Spinal cord (tissue), 10 donors: ENCODE measurements at places on chromosomes 7 and 10.

- DNase-seq: no peak
These were observed 81.7 kb downstream of the CSTF2T start for GRCh38 chr10:51617576-51618235.

DNA sequence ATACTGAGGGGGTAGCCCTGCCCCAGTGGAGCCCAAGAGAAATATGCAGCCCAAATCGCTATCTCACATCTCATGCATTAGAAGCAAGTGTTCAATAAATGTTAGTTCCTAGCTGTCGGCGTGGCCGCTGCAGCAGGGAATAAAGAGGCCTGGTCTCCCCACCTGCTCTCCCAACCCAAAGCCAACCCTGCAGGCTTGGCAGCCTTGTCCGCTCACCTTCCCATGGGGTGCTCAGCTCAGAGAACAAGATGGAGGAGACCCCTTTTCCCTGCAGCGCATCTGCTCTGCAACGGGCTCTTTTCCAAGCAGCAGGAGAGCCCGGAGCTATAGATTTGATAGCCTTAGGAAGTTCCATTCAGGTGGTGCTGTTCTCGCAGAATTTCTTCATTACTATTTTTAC is 12.0 kb upstream of the DOCK1 start:
- no peak for DNase-seq

- no peak for DNase-seq
These were observed 27.1 kb upstream of the SLC35B4 start for GRCh38 chr7:134343796-134344195.

DNA sequence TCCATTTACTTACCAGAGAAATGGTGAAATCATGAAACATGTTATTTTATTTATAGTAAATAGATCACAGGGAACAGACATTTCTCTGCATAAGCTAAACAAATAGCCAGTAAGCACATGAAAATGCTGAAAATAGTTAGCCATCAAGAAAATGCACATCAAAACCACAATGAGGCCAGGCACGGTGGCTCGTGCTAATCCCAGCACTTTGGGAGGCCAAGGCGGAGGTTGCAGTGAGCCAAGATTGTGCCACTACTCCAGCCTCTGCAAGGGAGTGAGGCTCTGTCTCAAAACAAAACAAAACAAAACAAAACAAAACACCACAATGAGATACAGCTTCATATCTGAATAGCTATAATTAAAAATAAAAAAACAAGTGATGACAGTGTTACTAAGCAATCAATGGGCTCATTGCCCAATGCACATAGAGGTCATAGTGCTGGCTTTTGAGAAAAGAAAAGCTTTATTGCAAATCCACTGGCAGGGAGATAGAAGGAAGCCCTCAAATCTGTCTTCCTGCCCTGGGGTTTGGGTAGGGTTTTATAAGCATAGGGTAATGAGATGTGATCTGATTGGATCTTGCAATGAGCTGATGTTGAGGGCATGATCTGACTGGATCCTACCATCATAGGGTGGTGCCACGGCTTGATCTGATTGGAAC is 16.2 kb downstream of the CSTF2T start:
- no peak for DNase-seq

GRCh38 chr7:74149603-74150002 is 24.6 kb upstream of the EIF4H start:
- no peak for DNase-seq

- DNase-seq: no peak
These were observed 770 bp downstream of the PLXNA4 start for GRCh38 chr7:132575419-132575981.

- no peak for DNase-seq
These were observed 1.3 kb downstream of the EGR2 start for GRCh38 chr10:62814756-62815380.

GRCh38 chr10:128219295-128219694 is 93.1 kb upstream of the MKI67 start:
- no peak for DNase-seq

DNA sequence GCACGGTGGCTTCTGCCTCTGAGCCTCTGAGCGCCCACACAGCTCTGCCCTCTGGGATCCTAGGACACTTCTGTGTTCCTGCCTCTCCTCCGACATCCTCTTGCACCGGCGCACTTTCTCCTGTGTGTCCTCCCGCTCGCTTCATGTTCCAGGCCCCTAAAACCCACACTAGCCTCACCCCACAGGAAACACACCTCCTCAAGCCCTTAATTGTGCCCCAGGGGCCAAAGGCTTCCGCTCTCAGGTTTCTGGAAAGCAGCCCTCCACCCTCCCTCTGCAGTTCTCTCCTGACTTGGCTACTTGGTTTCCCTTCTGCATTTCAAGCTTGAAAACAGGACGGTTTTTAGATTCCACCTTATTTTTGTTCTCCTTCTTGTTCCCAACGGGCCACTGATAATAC is 7.3 kb downstream of the GFRA1 start:
- DNase-seq: no peak

DNA sequence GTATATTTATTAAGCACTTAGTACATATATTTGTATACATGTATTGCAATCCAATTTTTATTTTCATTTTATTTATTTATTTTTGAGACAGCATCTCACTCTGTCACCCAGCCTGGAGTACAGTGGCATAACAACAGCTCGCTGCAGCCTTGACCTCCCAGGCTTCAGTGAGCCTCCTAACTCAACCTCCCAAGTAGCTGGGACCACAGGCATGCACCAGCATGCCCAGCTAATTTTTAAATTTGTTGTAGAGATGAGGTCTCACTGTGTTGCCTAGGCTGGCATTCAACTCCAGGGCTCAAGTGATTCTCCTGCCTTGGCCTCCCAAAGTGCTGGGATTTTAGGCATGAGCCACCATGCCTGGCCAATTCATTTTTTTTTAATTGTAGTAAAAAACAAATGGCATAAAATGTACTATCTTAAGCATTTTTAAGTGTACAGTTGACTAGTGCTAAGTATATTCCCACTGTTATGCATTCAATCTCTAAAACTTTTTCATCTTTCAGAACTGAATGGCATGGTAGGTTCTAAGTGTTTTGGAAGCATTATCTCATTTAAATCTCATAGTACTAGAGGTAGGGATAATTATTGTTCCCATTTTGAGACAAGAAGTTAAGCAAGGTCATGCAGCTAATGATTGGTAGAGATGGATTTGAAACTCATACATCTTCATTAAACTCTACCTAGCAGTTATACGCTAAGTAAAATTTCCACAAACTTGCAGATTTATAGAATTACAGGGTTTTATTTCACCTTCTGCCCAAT is 264.0 kb upstream of the NFE2L3 start:
- DNase-seq: no peak

- DNase-seq: no peak
These were observed 18.1 kb downstream of the VIPR2 start for GRCh38 chr7:159126311-159127260.

DNA sequence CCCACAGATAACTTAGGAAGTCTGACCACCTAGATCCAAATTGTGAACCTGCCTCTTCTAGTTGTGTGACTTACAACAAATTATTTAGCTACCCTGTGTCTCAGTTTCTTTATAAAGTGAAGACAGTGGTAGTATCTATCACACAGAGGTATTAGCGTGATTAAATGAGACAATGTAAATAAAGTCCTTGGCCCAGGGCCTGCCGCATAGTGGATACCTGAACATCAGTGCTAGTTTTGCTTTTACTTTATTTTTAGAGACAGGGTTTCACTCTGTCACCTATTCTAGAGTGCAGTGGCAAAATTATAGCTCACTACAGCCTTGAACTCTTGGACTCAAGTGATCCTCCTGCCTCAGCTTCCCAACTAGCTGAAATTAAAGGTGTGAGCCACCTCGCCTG is 177.1 kb downstream of the CDK14 start:
- DNase-seq: no peak

DNA sequence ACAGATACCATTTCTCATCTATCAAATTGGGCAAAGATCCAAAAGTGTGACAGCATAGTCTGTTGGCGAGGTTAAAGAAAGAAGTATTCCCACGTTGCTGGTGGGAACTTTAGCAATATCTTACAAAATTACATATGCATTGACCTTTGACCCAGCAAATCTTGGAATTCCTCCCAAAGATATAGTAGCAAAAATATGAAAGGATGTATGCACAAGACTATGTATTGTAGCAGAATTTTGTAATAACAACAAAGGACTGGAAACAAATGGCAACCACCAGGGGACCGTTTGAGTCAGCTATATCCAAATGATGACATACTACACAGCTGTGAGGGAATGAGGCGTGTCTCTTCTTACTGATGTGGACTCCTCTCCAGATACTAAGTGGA is 50.2 kb downstream of the KCNH2 start:
- no peak for DNase-seq

GRCh38 chr10:22597138-22597537 is 117.2 kb downstream of the PIP4K2A start:
- no peak for DNase-seq

DNA sequence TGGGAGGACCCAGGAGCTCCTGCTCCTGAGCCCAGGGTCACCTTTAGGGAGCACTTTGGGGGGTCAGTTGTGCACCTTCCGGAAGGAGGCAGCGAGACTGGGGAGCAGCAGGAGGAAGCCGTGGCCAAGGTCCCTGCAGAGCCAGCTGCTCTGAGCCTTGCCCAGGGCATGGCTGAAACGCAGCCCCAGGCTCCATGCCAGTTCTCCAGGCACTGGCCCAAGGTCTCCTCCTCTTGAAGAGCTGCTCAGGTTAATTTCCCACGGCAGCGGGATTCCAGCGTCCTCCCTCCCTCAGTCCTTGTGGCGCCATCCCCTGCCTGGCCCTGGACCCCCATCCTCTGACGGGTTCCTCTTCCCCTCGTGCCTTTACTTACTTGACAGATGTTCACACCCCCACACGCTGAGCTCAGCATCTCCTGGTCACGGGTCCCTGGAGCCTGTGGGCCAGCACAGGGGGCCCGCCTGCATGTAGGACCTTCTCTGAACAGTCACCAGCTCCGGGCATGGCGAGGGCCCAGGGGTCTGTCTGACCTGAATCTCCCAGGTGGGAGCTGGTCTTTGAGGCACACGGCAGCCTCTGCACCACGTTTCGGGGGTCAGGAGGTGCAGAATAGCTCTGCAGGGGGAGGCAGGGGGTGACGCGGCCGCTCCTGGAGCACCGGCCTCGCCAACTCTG is 16.7 kb upstream of the CFAP46 start:
- no peak for DNase-seq

- DNase-seq: no peak
These were observed 18.0 kb upstream of the DLG5 start for GRCh38 chr10:77944519-77944918.

DNA sequence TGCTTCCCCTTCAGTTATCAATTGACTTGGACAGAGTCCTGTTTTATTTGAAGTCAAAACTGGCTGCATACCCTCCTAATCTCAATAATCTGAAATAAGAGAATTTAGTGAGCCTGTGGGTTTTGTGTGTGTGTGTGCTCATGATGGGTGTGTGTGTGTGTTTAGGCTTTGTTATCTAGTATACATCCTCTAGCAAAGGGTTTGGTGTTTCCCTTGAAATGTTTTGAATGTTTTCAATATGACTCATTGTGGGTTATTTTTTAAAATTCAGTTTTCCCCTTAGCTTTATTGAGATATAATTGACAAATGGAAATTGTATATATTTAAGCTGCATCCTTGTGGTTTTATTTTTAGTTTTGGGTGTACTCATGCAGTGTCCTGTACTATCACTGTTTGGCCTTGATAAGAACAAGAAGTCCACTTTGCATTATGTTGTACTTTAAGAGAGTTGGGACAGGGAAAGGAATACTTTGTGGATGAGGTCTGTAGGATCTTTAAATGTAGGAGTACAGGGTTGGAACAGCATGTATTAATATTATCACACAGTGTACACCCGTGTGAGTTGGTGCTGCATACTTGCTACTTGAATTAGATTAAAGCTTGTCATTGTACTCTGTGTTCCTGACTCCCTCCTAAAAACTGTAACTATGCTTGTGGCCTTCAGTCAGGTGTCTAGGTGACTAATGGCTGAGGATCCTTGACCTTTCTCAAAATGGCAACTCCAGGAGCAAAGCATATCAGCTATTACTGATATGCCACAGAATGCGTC is 58.3 kb downstream of the VCL start:
- DNase-seq: no peak

GRCh38 chr10:30396293-30396692 is 37.7 kb upstream of the MAP3K8 start:
- no peak for DNase-seq

- DNase-seq: no peak
These were observed 256.2 kb downstream of the SDHAF3 start for GRCh38 chr7:97373736-97374135.

DNA sequence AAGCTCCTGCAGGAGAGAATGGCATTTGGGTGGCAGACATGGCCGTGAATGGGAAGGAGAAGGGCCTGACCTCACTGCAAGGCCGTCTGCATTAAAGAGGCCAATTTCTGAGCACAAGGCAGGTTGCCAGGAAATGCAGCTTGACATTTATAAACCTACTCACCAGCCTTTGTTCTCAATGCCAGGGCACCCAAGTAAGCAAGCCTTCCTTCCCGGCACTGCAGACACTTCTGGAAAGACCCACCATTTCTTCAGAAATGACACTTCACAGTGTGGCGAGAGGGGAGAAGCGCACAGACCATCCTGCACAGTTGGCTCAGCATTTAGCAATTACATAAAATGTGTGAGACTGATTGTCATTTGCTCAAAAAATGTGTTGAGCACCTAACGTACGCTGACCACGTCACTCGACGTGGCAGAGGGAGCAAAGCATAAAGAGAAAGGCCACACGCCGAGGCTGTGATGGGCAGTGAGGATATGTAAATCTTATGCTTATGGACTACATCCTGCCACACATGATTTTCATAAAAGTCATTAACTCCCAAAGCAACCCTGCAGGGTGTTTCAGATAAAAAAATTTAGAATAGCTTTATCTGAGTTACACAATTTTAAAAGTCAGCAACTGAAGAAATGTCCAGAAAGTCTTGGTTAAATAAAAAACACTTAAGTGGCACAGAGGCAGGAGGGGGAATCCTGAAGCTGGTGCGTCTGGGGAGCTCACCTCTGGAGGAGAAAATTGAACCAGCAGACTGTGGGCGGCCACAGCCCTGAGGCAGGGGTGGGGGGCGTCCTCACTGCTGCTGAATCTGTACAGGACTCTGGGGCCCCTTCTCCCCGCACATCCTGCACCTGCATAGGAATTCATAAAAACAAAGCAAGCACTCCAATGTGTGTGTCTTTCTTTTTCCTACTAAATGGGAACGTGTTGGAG is 543.8 kb downstream of the PTPRN2 start:
- DNase-seq: peak; percentile 73

GRCh38 chr7:137753948-137754851 is 92.6 kb downstream of the DGKI start:
- no peak for DNase-seq

DNA sequence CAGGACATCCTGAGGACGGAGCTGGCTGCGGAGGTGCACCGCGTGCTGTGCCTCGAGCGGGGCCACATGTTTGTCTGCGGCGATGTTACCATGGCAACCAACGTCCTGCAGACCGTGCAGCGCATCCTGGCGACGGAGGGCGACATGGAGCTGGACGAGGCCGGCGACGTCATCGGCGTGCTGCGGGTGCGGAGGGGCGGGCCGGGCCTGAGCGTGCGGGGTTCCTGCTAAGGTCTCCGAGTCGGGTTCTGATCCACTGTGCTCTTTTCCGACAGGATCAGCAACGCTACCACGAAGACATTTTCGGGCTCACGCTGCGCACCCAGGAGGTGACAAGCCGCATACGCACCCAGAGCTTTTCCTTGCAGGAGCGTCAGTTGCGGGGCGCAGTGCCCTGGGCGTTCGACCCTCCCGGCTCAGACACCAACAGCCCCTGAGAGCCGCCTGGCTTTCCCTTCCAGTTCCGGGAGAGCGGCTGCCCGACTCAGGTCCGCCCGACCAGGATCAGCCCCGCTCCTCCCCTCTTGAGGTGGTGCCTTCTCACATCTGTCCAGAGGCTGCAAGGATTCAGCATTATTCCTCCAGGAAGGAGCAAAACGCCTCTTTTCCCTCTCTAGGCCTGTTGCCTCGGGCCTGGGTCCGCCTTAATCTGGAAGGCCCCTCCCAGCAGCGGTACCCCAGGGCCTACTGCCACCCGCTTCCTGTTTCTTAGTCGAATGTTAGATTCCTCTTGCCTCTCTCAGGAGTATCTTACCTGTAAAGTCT is 10.4 kb downstream of the ATG9B start:
- peak; percentile 82 for DNase-seq
